ENCODE measurements at places on chromosomes 6 and 20.

GRCh38 chr6:21824431-21825177 lies 231.1 kb downstream of the SOX4 start:
- no peak for DNase-seq

DNA sequence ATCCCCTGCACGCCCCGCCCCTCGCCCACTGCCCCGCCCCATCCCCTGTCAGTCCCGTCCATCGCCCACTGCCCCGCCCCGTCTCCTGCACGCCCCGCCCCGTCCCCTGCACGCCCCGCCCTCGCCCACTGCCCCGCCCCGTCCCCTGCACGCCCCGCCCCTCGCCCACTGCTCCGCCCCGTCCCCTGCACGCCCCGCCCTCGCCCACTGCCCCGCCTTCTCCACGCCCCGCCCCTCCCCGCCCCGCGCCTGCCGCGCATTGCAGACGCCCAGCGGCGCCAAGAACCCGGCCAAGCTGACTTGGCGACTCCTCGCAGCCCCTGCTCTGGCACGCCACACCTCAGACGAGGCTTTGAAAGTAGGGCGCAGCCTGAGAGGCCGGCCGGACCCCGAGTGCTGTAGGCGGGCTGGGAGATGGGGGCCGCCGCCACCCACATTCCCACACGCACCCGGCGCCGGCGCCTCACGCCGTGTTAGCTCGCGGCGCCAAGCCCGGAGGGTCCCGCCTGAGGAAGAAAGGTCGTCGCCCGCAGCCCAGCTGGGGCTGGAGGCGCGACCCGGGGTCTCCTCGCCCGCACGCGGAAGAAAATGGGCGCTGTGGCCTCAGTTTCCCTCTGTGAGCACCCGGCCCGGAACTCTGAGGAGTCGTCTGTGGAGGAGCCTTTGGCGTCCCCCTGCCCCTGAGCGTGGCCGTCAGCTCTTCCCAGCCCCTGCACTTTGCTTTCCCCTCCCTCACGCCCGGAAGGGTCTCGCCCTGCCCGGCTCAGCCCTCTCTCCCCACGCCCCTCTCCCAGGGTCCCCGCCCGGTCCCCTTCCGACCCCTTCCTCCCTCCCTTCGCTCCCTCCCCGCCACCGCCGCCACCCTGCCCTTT lies at the start of gene RAD21L1:
Gene RAD21L1, plus strand, starts transcription at position 262 of the 872 bp plus-strand sequence. CDS start 2,410 bp downstream, outside the sequence.
- peak; percentile 90 for DNase-seq

DNA sequence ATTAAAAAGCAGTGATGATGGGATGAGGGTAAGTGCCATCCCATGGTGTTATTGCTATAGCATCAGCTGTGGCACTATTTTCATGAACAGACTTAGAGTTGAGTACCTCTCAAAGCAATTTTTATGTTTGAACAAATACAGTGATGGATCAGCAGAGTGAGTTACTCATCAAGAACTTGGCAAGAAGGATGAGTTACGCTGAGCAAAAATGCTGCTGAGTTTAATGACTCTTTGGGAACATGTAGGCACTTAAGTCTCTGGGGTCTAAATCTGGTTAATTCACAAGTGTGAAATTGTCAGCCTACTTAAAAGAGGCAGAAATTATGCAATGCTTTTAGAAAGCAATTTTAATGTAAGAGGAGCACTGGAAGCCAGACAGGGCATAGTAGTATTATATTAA lies 78.5 kb upstream of the AHI1 start:
- no peak for DNase-seq

- DNase-seq, result no peak
These were observed 82.3 kb downstream of the GPX5 start for GRCh38 chr6:28607990-28608389.

DNA sequence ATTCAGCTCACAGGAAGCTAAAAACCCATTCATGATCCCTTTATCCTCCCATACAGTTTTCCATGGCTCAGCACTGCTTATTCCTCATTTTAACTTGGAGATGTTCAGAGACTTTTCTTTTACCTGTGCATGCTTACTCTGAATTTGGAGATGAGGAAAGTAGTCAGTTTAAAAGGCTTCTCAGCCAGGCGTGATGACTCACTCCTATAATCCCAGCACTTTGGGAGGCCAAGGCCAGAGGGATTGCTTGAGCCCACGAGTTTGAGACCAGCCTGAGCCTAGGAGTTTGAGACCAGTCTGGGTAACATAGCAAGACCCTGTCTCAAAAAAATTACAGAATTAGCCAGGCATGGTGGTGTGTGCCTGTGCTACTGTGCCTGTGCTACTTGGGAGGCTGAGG lies 30.3 kb upstream of the TMEM217 start:
- no peak for DNase-seq

GRCh38 chr20:19981031-19981451 lies 36.1 kb upstream of the NAA20 start:
- DNase-seq, result no peak

DNA sequence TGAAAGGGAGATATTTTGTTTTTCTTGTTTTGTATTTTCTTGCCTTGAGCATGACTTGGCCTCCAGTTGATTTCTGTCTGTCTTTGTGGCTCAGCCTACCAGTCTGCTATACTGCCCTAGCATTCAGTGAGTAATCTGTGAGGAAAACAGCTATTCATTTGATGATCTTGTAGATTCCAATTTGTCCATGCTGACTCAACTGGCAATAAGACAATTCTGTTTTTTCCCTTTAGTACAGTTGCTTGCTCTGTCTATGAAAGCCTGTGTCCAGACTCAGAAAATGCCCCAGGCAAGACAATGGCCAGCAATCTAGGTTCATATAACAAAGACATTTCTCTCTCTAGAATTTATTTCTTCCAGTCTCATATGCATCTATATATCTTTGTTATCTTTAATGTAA lies 10.9 kb upstream of the SOX4 start:
- no peak for DNase-seq

- DNase-seq, result no peak
These were observed 121.2 kb upstream of the UST start for GRCh38 chr6:148625609-148626008.

- no peak for DNase-seq
These were observed 5.9 kb downstream of the TTLL2 start for GRCh38 chr6:167330750-167331149.

GRCh38 chr6:86686496-86686895 lies 250.8 kb upstream of the HTR1E start:
- DNase-seq, result no peak
